ENCODE measurements at places on chromosomes 12 and 14. TPM values are rescaled to one million over a fixed set of nuclear protein-coding genes. Genes with fewer than 3 reads are reported as not detected.

Gene NTN4
- 22.6 TPM for total RNA-seq

Gene TSPAN9
- 39.8 TPM for total RNA-seq

Gene SCNN1A
- 1.3 TPM for total RNA-seq

Gene PLXNC1
- total RNA-seq = 6.9 TPM

Gene C12orf60
- total RNA-seq = 1.7 TPM

Gene CCDC196
- not detected for total RNA-seq

Gene COCH
- total RNA-seq = 0.87 TPM

- no peak overlapping the region for H3K4me3 ChIP-seq
- peak; percentile 1 for DNase-seq
- H3K27me3 ChIP-seq = peaks cover 40% of the 10 kb centered on the region
- H3K36me3 ChIP-seq = no peaks in the 10 kb centered on the region
- H3K27ac ChIP-seq = no peak overlapping the region
Observed at GRCh38 chr12:107847430-107847829, 72.9 kb downstream of the ASCL4 start.

DNA sequence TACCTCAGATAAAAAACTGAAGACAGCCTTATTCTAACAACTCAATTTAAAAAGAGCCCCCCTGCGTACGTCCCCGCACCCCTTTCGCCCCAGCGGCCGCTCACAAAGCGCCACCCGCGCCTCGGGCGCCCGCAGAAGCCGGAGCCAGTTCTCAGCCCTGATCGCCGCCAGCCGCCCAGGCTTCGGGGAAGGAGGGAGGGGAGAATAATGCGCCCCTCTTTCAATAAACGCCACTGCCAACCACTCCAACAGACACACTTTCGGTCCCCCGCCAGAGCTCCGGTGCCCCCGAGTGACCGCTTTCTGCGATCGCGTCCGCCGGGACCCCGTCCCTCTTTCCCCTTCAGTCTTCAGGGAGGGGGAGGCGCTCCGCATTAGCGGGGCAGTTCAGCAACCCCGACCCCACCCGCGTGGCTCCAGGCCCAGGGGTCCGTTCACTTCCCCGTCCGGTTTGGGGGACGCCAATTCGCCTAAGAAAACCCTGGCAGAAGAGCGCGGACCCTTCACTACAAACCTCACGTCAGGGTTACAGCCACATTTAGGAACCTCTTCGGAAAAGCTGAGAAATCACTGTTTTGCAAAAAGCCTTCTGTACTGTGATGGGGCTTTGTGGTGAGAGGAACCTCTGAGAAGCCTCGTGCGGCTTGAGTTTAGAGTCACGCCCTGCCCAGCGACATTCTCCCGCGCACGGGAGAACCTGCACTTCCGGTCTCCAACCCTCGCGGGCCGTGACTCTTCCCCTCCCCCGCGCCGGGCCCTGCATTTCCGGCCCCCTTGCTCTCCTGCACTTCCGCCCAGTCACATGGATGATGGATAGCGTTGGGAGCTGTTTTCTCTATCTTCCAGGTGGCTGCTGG lies 18.7 kb downstream of the FOXG1 start:
- peaks cover 6% of the 10 kb centered on the region for H3K4me1 ChIP-seq
- H3K27me3 ChIP-seq = peaks cover 34% of the 10 kb centered on the region
- H3K27ac ChIP-seq = peak overlapping the region; percentile 8
- H3K36me3 ChIP-seq = no peaks in the 10 kb centered on the region

DNA sequence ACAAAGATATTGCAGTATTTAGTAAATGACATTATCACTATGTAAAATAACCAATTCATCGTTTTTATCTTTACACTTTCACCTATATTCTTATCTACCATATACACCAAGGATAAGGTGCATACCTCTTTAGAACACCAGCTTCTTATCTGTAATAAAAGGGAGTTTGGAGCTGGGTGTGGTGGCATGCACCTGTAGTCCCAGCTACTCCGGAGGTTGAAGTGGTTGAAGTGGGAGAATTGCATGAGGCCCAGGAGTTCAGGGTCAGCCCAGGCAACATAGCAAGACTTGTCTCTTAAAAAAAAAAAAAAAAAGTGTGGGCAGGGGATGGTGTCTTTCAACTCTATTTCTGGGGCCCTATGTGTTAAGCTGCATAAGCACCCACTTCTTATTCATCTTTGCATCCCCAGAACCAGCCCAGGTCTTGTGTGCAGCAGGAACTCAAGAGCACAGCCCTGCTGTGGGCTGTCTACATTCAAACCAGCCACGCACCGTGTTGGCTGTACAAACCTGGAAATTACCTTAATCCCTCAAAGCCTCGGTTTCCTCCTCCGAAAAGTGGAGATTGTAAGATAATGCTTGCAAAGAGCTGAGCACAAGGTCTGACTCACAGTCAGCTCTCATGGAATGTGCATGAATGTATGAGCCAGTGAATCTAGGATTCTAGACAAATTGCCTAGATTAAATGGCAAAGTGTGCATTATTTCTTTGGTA lies 256.6 kb upstream of the FOXN3 start:
- no peaks in the 10 kb centered on the region for H3K27me3 ChIP-seq
- H3K4me3 ChIP-seq = no peak overlapping the region
- no peaks in the 10 kb centered on the region for H3K36me3 ChIP-seq

GRCh38 chr14:47261350-47261749 lies 414.1 kb downstream of the MDGA2 start:
- no peak for DNase-seq
- no peak overlapping the region for H3K27ac ChIP-seq
- no peaks in the 10 kb centered on the region for H3K27me3 ChIP-seq
- H3K4me1 ChIP-seq = no peaks in the 10 kb centered on the region
- H3K4me3 ChIP-seq = no peak overlapping the region

GRCh38 chr14:34258318-34258717 lies 203.7 kb downstream of the SPTSSA start:
- H3K27ac ChIP-seq = peak overlapping the region; percentile 51
- no peaks in the 10 kb centered on the region for H3K4me1 ChIP-seq
- H3K4me3 ChIP-seq = no peak overlapping the region
- H3K36me3 ChIP-seq = no peaks in the 10 kb centered on the region
- DNase-seq = peak; percentile 46

- H3K27ac ChIP-seq = no peak overlapping the region
- H3K36me3 ChIP-seq = peaks cover 14% of the 10 kb centered on the region
- no peak overlapping the region for H3K4me3 ChIP-seq
Observed at GRCh38 chr14:93219103-93219726, 12.2 kb downstream of the UBR7 start.

GRCh38 chr12:46174061-46174662 lies 94.7 kb downstream of the SLC38A1 start:
- no peak overlapping the region for H3K27ac ChIP-seq
- DNase-seq = no peak

DNA sequence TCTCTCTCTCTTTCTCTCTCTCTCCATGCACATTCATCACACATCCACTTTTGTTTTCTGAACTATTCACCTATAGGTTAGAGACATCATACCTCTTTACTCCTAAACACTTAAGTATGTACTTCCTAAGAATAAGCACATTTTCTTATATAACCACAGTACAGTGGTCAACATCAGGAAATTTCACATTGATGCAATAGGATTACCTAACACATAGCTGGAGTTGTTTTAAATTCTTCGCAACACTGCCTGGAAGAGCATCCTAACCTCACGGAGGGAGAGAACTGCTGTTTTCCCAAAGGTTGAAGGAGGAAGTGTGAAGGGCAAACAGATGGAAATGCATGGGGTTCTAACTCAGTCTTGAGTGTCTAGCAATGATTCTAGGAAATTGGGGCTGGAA lies 159.2 kb downstream of the SYT1 start:
- H3K27ac ChIP-seq = no peak overlapping the region
- peak; percentile 4 for DNase-seq

- H3K27me3 ChIP-seq = no peaks in the 10 kb centered on the region
- peaks cover 36% of the 10 kb centered on the region for H3K4me1 ChIP-seq
- no peak overlapping the region for H3K4me3 ChIP-seq
- H3K27ac ChIP-seq = no peak overlapping the region
- no peaks in the 10 kb centered on the region for H3K36me3 ChIP-seq
Observed at GRCh38 chr12:68240975-68241374, 12.4 kb downstream of the IL22 start.

DNA sequence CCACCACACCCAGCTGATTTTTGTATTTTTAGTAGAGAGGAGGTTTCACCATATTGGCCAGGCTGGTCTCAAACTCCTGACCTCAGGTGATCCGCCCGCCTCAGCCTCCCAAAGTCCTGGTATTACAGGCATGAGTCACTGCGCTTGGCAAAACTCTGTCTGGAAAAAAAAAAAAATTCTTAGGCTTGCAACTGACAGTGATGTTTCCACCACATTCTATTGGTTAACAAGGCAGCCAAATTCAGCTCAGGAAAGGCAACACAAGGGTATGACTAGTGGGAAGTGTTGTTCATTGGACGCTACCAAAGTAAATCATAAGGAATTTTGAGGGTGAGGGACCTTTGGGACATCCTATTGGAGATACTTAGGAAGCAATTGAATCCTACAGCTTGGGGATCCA lies 2.9 kb upstream of the SBNO1 start:
- DNase-seq = no peak
- no peaks in the 10 kb centered on the region for H3K36me3 ChIP-seq
- H3K4me3 ChIP-seq = no peak overlapping the region
- no peak overlapping the region for H3K27ac ChIP-seq

DNA sequence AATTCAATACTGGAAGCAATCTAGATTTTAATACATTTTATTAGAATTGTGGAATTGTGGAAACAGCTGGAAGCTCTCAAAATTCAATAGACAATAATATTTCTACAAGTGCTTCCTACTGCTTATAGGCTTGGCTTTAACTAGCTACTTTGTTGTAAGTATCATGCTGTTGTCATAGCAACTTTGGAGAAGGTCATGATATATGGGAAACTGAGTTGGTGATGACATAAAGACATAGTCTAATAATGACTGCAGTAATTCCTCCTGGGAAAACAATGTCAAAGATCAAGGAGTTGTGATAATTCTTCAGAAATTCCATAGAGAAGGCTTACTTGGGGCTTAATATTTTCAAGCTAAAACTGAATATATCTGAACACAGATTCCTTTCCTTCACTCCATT lies 266.6 kb downstream of the KIF21A start:
- H3K27ac ChIP-seq = no peak overlapping the region
- no peak overlapping the region for H3K4me3 ChIP-seq
- no peaks in the 10 kb centered on the region for H3K4me1 ChIP-seq
- no peak for DNase-seq
- no peaks in the 10 kb centered on the region for H3K27me3 ChIP-seq

- H3K4me3 ChIP-seq = peak overlapping the region; percentile 79
- H3K4me1 ChIP-seq = peaks cover 24% of the 10 kb centered on the region
- H3K27ac ChIP-seq = peak overlapping the region; percentile 94
- no peaks in the 10 kb centered on the region for H3K27me3 ChIP-seq
Observed at GRCh38 chr14:34538871-34539406, 562 bp downstream of the EAPP start.
